ENCODE measurements at places on chromosomes 1 and 21. TPM values are rescaled to one million over a fixed set of nuclear protein-coding genes. Genes with fewer than 3 reads are reported as not detected.

LCE2B gene
- total RNA-seq: not detected

DNA sequence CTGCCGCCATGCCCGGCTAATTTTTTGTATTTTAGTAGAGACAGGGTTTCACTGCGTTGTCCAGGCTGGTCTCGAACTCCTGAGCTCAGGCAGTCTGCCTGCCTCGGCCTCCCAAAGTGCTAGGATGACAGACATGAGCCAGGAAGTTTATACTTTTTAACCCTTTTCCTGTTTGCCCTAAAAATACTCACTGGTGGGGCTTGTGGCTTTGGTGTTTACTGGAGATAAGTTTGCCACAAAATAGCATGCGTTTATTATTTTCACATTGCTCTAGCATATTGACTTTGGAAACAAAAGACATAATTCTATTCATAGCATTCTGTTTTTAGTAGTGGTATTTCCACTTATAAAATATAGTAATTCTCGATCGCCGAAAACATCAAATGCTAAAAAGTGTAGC, 19.8 kb upstream of the GTF2B start:
- no peaks in the 10 kb centered on the region for H3K36me3 ChIP-seq
- no peaks in the 10 kb centered on the region for H3K4me1 ChIP-seq
- DNase-seq: no peak

GRCh38 chr1:32960342-32960741, 4.3 kb downstream of the RNF19B start:
- H3K4me1 ChIP-seq: peaks cover 36% of the 10 kb centered on the region
- no peak overlapping the region for H3K27ac ChIP-seq
- H3K27me3 ChIP-seq: no peaks in the 10 kb centered on the region

- H3K36me3 ChIP-seq: no peaks in the 10 kb centered on the region
- DNase-seq: no peak
- H3K4me1 ChIP-seq: no peaks in the 10 kb centered on the region
- H3K4me3 ChIP-seq: no peak overlapping the region
- H3K27me3 ChIP-seq: no peaks in the 10 kb centered on the region
Observed at GRCh38 chr1:216903382-216903740, 180.1 kb upstream of the ESRRG start.

DNA sequence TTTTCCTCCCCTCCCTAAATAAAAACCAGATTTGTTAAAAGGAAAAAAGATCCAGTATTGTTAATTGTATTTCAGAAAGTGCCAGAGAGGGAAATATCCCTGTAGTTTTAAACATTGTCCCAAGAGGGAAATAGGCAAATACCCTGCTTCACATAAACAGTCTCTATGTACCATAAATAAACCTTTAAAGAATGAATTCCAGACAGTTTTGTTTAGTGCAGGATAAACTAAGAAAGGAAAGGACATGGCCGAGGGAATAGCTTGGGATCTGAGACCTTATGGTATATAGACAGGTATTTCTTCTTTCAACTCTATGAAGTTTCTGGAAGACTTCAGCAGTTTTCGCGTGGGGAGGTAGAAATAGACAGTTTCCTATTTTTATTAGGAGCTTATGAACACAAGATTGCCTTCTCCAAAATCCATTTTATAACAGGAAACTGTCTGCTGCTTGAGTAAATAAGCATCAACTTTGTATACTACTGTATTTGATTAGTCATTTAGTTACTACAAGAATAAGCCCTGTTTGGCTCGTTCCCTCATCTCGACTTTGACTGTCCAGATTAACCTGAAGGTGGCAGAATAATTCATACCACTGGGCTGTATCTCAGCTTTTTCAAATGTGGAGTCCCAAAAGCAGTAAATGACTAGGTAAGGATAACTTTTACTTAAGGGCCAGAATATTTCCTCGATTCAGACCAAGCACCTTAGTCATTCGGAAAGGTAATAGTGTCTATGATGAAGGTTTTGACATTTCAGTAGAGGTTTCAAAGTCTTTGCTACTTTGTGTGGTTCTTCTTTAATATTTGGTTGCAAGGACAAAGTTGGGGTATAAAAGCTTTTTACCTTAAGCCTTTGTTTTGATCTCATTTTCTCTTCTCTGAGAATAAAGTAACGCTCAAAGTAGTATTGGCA, 177.5 kb downstream of the VPS13D start:
- H3K36me3 ChIP-seq: peaks cover 57% of the 10 kb centered on the region
- no peak overlapping the region for H3K27ac ChIP-seq
- H3K4me3 ChIP-seq: no peak overlapping the region
- H3K4me1 ChIP-seq: peaks cover 3% of the 10 kb centered on the region
- DNase-seq: peak; percentile 58

All from CD4-positive, alpha-beta T cell (primary cell).